ENCODE measurements at places on chromosomes 6 and 20.

- DNase-seq = no peak
Observed at GRCh38 chr20:61902221-61902869, 163.3 kb downstream of the TAF4 start.

- no peak for DNase-seq
Observed at GRCh38 chr6:139711804-139712585, 337.5 kb upstream of the CITED2 start.

DNA sequence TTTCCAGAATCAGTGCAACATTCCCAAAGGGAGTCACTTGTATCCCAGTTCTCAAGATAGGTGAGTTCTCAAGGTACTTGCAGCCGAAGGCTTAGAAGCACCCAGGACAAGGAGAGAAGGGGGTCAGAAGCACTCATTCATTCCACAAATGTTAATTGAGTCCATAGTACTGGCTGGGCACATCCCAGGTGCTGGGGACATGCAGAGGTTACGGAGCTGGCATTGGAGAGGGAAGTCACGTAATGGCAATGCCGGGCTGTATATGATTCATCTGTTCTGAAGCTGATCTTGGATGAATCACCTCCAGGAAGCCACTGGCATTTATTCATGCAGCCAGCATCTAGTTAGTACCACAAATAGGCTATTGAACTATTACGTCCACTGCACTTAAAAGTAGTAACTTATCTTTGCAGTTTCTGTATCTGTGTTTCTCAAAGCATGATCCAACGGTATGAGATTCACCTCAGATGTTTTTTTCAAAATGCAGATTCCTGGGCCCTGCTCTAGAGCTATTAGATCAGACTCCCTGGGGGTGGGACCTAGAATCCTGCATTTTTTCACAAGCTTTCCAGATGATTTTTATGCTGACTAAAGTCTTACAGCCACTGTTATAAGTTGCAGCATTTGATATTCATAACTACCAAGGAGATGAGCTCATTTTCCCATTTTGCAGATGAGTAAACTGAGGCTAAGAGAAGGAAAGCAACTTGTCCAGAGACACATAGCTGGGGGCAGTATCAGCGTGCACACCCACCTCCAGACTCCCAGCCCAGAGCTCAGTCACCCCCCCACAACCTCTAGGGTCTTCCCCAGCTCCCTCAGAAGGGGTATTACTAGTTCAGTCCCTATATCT lies 44.1 kb upstream of the ID1 start:
- no peak for DNase-seq

- peak; percentile 28 for DNase-seq
Observed at GRCh38 chr6:140062043-140063020, 687.9 kb upstream of the CITED2 start.

GRCh38 chr6:40788661-40789655 lies 201.8 kb upstream of the LRFN2 start:
- DNase-seq = peak; percentile 57

DNA sequence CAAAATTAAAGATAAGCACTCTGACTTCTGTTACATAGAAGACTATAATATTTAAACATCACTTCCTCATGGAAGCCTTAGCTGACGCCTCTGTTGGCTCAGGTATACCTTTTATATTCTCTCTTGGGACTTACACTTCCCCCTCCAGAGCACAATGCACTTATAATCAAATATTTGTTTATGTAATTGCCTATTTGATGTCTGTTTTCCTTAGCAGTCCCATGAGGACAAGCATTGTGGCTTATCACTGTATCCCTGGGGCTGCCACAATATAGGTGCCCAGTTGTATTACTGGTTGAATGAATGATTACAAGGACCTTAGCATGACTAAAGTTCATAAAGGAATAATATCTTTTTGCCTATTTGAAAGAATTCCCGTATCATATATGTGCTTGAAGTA lies 186.7 kb upstream of the VGLL2 start:
- DNase-seq = peak; percentile 54

- DNase-seq = no peak
Observed at GRCh38 chr6:10962673-10963072, 75.8 kb downstream of the SYCP2L start.
